Right ventricle myocardium inferior (tissue), 1 donor: ENCODE measurements at places on chromosomes 7 and 10.
A peak's percentile ranks its signal among the peaks of the same experiment; 100 is the strongest.

- peak; percentile 72 for DNase-seq
Measured at GRCh38 chr10:59362144-59362958, at the start of gene FAM13C. TSS of gene FAM13C (minus strand) at chr10:59362549. CDS start at chr10:59362460, 89 bp downstream.

DNA sequence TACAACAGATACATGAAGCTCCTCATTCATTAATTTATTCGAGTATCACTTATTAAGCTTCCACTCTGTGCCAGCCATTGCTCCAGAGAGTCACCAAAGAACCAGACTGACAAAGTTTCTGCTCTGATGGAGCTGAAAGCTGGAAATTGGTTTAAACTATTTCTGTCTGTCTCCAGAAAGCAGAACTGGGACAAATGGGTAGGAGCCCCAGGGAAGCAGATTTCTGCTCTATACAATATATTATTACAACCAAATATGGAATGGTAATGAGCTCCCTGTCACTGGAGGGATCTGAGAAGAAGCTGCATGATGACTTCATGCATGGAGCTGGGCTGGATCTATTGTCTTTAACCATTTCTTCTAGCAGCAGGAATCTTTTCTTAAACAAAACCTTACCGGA is 165.4 kb upstream of the ADO start:
- DNase-seq, result no peak

- DNase-seq, result no peak
Measured at GRCh38 chr10:87518937-87519336, 14.2 kb downstream of the MINPP1 start.

DNA sequence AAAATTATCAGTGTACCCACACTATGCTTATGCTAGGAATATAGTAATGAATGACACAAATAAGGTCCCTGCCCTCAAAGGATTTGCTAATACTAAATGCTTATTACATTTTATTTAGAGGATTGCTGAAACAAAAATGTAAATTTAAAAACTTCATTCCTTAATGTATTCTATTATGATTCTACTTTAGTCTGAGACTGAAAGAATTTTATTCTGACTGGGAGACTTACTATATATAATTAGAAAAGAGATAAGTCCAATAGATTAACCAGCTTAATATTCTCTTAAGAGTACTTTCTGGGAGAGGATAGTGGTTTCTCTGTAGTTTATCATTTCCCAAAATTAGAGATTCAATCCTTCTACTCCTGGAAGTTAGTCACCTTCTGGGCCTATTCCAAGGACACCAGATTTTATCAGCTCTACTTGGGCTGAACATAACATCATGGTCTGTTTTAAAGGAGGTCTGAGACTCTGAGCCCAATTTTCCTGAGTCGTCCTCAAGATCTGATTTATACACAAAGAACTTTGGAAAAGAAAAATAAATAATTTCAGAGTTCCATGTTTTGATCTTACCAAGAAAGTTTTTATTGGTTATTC is 41.1 kb downstream of the ASZ1 start:
- no peak for DNase-seq

DNA sequence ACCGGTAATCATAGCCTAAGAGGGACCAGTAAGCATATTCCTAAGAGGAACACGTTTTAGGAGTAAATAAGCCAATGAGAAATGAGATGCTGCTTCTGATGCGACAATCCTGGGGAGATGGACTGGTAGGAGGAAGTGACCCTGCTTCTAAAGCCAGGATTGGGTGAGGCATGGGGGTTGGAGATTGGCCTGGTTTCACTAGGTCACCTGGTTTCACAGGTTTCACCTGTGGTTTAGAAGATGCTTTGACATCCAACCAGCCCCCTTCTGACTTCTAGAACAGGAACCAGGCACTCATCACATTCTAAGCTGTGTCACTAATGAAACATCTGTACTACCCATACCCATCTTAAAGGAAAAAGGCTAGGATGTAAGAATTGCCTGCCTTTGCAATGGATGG is 53.0 kb upstream of the BAMBI start:
- DNase-seq, result no peak

DNA sequence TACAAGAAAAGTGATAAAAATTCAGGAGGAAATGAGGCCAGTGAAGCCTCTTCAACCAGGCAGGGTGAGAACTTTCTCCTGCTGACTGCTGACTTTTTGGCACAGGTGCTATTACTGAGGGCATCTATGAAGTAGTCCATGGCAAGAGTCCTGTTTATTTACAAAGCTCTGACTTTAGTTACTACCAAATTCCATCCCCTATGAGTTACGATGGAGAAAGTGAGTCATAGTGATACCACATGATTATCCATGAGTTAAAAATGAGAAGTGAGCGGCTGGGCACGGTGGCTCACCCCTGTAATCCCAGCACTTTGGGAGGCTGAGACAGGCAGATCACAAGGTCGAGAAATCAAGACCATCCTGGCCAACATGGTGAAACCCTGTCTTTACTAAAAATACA is 19.9 kb downstream of the CCDC3 start:
- no peak for DNase-seq

DNA sequence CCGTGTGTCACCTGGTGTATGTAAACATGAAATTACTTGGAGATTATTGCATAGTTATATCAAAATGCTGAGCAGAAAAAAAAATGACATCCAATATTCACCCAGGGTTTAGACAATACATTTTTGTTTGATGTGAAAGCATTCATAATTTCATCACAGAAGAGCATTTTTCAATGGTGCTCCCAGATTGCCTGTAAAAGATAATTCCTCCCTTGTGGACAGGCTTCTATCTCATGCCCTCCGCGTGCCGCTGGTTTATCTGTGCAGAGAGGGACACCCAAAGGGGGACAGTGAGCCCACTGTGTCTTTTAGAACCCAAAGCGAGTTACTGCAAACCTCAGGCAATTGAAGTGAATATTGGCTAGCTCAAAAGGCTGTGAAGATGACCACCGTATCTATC is 126.2 kb upstream of the KLF6 start:
- DNase-seq, result no peak
